ENCODE measurements at places on chromosomes 3 and 15.

- no peak for DNase-seq
These were observed 79.9 kb upstream of the CADPS start for GRCh38 chr3:62955126-62955525.

DNA sequence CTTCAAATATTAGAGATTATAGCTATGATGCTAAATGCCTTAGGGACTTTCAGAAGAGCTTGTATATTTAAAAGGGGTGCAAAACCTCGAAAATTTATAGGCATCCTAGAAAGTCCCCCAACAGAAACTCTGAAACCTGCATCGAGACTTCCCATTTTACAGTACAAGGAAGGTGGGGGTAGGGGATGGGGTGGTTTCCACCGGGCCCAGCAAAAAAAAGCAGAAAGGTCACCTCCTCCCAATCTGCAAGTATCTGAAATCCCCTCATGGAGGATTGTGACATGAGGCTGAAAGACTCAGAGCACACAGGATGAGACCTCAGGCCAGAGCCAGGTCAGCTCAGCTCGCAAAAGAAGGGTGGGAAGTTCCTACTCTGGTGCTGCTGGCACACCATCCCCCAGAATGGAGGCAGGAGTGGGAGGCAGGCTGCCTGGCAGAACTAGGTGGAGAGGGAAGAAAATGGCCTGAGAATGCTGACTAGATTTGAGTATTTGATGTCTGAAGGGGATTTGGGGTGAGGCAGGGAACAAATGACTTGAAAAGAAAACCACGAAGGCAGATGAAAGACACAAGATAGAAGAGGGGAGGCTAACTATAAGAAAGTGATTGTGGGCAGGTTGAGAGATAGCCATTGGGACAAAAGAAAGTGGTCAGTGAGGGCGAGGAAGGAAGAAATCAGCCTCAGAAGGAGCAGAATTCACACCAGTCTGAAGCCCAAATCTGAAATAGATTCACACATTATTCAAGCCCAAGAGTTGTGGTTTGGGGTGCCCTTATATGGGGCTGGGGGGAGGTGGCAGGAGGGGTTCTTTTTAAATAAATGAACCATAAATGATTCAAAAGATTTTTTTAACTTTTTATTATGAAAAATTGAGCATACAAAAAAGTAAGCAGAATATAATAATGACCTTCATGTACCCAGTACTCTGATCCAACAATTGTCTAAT is 22.5 kb upstream of the TSC22D2 start:
- no peak for DNase-seq

DNA sequence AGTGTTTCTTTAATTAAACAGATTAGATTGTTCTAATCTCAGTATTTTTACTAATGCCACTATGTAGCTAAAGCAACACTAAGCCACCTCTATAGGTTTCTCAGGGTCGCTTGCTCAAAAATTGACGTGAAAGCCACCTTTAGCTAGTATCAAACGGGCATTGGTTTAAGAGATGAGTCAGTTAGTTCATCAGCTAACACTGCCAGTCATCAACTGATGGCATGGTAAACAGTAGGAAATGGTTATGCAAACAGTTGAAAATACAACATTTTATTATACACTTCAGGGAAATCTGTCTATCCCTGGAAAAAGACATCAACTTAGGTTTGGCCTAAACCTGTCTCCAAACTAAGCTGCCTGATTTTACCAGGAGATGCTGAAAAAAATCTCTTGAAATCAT is 582.3 kb upstream of the NAALADL2 start:
- no peak for DNase-seq

DNA sequence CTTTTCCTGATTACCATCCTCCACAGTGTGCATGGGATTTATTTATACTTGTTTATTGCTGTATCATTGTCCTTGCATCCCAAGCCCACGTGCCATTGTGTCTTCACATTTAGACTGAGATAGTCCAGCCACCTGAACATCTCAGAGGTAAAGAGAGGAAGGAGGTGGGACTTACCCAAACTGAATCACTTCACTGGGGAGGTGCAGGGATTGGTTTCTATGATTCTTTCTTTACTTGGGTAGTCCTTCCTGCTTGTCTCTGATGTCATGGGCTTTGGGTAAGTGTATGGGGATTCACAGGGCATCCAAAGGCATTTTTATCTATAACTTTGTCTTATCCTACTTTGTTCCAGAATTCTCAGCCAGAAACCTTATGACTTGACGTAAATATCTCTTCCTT is 141.5 kb upstream of the UMPS start:
- no peak for DNase-seq

Data from fibroblast of skin of right quadriceps (primary cell).